Fibroblast of skin of back (primary cell): ENCODE measurements at places on chromosomes 6 and 20.

- no peak for DNase-seq
These were observed 30.9 kb downstream of the BFSP1 start for GRCh38 chr20:17500271-17500670.

DNA sequence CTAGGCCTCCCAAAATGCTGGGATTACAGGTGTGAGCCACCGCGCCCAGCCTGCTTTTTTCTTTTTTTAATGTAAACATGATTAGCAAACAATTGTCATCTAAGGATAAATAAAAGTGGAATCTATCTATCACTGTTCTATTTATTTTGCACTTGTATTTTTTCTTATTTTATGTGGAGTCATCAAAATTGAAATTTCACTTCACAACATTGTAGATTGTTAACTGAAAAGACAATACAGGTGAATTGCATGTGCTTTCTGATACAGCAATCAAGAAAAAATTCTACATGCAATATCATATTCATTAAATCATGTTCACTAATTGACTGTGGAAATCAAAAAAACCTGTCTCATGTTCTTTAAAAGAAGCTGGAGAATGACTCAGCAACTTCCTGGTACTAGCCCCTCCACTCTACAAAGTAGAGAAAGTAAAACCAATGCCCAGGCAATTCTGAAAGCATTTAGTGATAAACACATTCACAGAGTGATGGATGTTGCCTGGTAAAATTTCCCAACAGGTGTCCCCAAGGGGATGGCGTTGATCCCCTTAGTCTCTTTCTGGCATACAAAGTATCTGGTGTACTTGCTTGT is 10.7 kb upstream of the RFX6 start:
- DNase-seq, result no peak

DNA sequence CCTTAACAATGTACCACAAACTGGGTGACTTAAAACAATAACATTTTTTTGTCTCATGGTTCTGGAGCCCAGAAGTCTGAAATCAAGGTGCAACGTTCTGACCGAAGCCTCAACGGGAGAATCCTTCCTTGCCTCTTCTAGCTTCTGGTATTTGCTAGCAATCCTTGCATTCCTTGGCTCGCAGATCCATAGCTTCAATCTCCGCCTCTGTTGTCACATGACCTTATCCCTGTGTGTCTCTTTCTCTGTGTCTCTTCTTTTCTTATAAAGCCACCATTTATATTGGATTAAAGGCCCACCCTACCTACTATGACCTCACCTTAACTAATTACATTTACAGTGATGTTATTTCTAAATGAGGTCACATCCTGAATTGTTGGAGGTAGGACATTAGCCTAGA is 37.2 kb upstream of the DOK5 start:
- DNase-seq, result no peak

GRCh38 chr6:165950316-165950715 is 217.3 kb downstream of the TBXT start:
- no peak for DNase-seq

DNA sequence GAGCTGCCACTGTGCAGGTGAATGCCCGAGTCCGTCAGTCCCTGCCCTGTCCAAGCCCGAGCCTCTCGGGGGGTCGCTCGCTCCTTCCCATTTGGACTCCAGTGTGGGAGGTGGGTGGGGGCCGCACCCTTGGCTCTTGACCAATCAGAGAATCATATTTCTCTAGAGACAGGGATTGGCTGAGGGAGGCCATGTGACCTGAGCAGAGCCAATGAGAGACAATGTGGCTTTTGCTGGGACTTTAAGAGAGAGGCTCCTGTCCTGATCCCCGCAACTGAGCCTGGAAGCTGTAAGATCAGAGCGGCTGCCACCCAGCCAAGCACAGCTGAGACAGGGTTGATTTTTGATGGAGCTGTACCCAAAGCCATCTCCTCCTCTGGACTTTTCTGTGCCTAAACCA is 199.3 kb downstream of the TFAP2C start:
- DNase-seq, result no peak

DNA sequence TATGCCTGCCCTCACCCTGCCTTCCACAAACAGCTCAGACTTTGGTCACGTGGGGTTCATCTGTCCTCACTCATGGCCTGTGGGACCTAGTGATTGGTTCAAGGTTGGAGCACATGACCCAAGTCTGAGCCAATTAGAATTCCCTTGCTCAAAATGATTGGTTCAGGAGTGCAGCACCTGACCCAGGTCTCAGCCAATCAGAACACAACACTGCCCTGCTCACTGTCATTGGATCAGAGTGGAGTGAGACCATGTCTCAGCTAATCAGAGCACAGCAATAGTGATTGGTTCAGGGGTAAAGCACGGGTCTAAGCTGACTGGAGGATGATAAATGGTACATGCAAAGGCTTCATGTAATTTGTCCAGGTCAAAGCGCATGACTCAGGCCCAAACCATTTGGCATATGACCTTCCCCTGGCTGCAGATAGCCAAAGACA is 102.2 kb downstream of the PREX1 start:
- DNase-seq, result no peak

DNA sequence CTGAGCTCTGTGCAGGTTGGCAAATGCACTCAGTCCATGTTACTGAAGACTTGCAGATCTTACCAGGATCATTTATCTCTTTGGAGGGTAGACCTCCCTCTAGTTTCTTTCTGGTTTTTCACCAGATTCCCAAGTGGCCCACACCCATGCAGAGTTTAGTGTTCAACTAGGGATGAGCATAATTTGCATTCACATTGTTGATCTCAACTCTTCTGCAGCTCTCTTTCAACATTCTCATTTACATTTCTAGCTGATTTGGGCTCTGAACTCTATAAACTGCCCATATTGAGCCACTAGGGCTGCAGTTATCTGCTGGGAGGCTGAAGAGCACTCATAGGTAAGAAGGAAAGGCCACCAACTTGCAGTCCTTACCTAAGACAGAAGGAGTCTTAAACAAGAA is 17.9 kb upstream of the HLA-C start:
- DNase-seq, result no peak

DNA sequence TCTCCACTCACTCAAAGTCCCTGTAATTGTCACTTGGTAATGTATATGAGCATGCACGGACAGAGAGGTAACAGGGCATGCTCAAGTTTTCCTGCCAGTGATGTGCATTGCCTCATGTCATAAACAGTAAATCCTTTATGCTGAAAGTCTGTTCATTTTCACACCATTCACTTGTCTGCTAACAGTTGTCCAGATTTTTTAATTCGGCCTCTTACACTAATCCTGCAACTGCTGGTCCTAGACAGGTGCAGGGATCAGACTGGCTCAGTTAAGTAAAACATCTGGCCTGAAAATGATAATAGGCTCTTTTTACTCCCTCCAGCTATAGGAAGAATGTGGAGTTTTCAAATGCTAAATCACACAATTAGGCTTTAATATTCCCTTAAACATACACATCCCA is 185.4 kb upstream of the VGLL2 start:
- no peak for DNase-seq

DNA sequence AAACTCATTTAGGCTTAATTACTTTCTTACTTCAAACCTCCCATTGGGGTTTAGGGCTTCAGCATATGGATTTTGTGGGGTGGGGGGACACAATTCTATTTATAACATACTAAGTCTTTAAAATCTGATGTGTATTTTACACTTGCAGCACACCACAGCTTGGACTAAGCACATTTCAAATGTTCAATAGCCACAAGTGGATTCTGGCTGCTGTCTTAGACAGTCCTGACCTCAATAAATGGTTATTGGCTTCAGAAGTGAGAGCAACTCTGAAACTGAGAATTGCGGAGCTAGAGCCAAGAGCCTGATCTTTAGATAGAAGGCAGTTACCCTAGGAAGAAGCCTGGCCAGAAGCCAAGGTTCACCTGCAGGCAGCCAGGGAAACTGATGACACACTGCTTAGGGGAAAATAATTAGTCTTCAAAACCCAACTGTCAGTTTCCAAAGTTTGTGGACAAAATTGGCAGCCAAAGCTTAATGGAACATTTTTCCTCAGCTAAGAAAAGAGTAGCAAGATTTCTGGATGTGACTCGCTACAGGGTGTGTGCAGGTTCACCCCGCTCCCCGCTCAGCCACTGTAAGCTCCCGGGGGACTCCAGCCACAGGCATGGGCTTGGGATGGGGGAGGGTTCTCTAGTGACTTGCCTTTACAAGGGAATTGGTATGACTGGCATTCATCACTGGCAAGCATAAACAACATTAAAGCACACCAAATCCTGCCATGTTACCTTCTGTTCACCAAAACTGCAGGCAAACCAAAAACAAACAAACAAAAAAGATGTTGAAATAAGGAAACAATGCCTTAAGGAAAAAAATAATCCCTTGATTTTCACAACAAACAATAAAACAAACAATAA is 219.8 kb downstream of the TFAP2A start:
- DNase-seq, result no peak

DNA sequence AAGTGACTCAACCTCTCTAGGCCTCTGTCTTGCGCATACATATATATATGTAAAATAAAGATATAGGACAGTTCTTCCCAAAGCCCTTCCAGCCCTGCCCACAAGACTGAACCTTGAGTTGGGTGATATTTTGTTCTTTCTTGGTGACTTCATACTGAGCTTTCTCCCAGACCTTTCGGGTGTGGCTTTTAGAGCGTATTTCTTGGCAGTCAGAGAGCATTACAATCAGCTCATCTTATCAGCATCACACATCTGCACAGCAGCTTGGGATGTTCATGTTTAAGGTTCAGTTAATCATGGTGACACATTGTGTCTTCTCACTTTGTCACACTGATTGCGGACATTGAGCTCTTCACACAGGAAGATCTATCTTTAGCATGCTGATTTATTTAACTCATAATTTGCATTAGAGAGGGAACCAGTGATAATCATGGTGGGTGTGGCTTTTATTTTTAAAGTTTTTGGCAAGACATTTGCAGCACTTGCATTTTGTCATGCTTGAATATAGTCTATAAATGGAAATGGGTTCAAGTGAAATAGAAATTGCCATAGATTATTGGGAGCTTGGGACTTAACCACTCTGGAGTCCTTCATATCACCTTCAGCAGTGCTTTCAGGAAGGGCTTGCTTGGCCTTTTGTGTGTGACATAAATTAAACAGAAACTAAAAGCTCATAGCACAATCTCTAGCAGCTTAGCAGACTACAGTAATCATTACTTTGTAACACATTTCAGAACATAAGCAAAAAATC is 8.3 kb downstream of the KIF3B start:
- peak; percentile 34 for DNase-seq

- DNase-seq, result no peak
These were observed 912.8 kb upstream of the MAN1A1 start for GRCh38 chr6:120262354-120262753.

GRCh38 chr6:42404484-42404883 is 47.2 kb downstream of the TRERF1 start:
- DNase-seq, result peak; percentile 82
